ENCODE measurements at places on chromosomes 16 and 17. TPM values are rescaled to one million over a fixed set of nuclear protein-coding genes. Genes with fewer than 3 reads are reported as not detected.

The AOC3 gene
- total RNA-seq, result 2.8 TPM

The KIFC3 gene
- 52.5 TPM for total RNA-seq

The CLEC10A gene
- not detected for total RNA-seq

The SLC12A3 gene
- 0.26 TPM for total RNA-seq

The TLK2 gene
- 32.6 TPM for total RNA-seq

The PRSS27 gene
- 14.8 TPM for total RNA-seq

The KRTAP2-2 gene
- total RNA-seq, result not detected

The TRAPPC1 gene
- total RNA-seq, result 181 TPM

DNA sequence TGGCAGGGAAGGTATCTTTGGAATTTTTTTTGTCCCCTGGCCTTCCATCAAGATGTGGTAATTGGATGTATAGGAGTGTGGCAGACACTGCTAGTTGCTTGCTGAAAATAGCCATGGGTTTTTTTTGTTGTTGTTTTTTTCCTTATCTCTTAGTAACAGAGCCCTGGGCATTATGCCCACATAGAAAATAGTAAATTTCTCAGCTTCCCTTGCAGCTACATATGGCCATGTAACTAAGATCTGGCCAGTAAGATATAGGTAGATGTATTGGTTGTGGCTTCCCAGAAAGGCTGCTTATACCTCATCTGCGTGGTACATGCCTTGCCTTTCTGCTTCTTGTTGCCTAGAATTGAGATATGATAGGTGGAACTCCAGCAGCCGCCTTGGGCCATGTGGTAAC, 349.9 kb downstream of the CPPED1 start:
- H3K27ac ChIP-seq, result no peak overlapping the region
- H3K36me3 ChIP-seq, result no peaks in the 10 kb centered on the region
- DNase-seq, result no peak

DNA sequence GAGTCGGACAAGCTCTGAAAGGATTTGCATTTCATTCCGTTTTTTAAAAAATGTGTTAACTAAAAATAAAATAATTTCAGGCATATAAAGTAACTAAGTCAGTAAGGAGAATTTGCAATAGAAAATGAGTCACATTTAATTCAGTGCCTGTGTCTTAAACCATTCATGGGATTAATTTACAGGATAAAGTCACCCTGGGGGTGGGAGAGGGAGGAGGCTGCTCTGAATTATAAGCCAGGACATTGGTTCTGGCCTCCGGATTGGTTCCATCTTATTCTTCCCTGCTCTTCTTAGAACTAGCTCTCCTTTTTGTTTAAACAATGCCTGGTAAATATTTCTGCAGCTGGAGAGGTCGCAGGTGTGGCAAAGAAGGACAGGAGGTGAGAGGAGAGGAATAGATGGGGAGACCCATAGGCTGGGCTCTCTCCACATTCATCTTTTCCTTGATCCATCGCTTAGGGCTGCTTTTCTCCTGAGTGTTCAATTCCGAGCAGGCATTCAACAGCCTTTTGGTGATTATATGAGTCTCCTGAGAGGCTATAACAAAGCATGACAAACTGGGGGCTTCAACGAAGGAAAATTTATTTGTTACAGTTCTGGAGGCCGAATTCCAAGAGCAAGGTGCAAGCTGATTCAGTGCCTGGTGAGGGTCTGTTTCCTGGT, 319.2 kb downstream of the PHKB start:
- H3K27me3 ChIP-seq, result no peaks in the 10 kb centered on the region
- DNase-seq, result no peak
- H3K4me3 ChIP-seq, result no peak overlapping the region

DNA sequence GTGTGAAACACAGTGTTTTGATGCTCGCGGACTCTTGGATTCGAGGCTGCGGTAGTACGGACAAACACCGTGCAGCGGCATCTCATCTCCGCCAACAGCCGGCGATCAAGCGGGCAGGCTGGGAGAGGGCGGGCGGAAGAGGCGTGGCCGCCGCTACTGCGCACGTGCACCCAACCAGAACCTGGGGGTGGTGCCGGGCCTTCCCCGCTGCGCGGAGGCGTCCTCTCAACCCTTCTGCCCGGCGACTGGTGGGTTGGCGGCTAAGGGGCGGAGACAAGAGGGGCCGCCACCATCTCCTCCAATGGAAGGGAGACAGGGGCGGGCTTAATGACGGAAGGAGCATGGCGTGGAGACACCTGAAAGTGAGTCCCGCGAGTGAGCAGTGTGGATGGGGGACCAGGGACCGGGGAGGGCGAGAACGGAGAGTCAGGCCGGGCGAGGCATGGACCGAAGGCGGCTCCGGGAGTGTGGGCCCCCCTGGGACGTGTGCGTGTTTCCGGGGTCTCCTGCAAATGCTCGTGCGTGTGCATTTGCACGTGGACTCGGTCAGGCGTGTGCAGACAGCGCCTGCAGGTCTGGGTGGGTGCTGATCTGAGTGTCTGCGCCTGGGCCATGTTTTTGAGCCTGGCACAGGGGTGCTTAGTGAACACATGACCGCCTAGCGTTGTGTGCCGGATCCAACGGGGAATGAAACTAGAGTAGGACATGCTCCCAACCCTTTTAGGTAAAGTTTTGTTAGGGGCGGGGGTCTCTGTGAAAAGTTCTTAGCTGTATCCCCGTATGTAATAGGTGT, at the start of gene DHODH:
Gene DHODH (plus strand): TSS at position 321 of the 793 bp plus-strand sequence. CDS start 21 bp downstream, at position 342.
- no peak within 1 kb of the TSS for H3K27ac ChIP-seq
- H3K36me3 ChIP-seq, result no peaks in the 10 kb centered on the region
- DNase-seq, result peak; percentile 98

GRCh38 chr17:81148986-81149533, 16.2 kb upstream of the PVALEF start:
- peaks cover 30% of the 10 kb centered on the region for H3K27me3 ChIP-seq
- H3K4me1 ChIP-seq, result no peaks in the 10 kb centered on the region
- no peaks in the 10 kb centered on the region for H3K36me3 ChIP-seq
- H3K27ac ChIP-seq, result no peak overlapping the region
- no peak for DNase-seq
- no peak overlapping the region for H3K4me3 ChIP-seq

- no peak for DNase-seq
- H3K4me3 ChIP-seq, result no peak overlapping the region
- H3K27me3 ChIP-seq, result no peaks in the 10 kb centered on the region
- no peak overlapping the region for H3K27ac ChIP-seq
- H3K4me1 ChIP-seq, result 0 out of 2 replicates have a peak, but pooled peaks cover 4% of the 10 kb centered on the region
These were observed 48.1 kb upstream of the SIAH1 start for GRCh38 chr16:48433116-48433849.

GRCh38 chr17:61208301-61209105, 191.1 kb upstream of the TBX2 start:
- no peak overlapping the region for H3K4me3 ChIP-seq
- DNase-seq, result no peak
- no peak overlapping the region for H3K27ac ChIP-seq

DNA sequence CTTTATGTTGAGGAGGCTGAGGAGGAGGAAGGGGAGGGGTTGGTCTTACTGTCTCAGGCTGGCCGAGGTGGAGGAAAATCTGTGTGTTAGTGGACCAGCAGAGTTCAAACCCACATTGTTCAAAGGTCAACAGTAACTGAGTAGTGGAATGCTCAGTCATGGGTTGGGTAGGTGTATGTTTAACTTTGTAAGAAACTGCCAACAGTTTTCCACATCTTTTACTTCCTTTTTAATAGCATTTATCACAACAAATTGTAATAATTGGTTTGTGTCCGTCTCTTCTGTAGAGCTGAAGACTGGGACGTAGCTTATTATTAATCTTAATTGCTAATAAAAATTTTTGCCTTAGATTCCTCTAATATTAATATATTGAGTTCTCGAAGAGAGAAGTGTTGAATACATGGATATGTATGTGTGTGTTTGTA, 5.3 kb downstream of the ATP6V0A1 start:
- DNase-seq, result no peak
- peaks cover 20% of the 10 kb centered on the region for H3K4me1 ChIP-seq
- peaks cover 21% of the 10 kb centered on the region for H3K36me3 ChIP-seq
- no peaks in the 10 kb centered on the region for H3K27me3 ChIP-seq
- no peak overlapping the region for H3K27ac ChIP-seq
- H3K4me3 ChIP-seq, result no peak overlapping the region

GRCh38 chr17:49992191-49992932, 2.7 kb downstream of the DLX3 start:
- H3K27me3 ChIP-seq, result peaks cover 7% of the 10 kb centered on the region
- H3K4me3 ChIP-seq, result peak overlapping the region; percentile 63
- no peak for DNase-seq

GRCh38 chr17:39404542-39405378, 3.3 kb upstream of the FBXL20 start:
- peak overlapping the region; percentile 71 for H3K27ac ChIP-seq
- peaks cover 27% of the 10 kb centered on the region for H3K4me1 ChIP-seq
- H3K27me3 ChIP-seq, result no peaks in the 10 kb centered on the region
- H3K4me3 ChIP-seq, result no peak overlapping the region
- peaks cover 8% of the 10 kb centered on the region for H3K36me3 ChIP-seq
- peak; percentile 75 for DNase-seq

- peaks cover 26% of the 10 kb centered on the region for H3K4me1 ChIP-seq
- no peaks in the 10 kb centered on the region for H3K36me3 ChIP-seq
- H3K4me3 ChIP-seq, result no peak overlapping the region
- H3K27ac ChIP-seq, result peak overlapping the region; percentile 70
These were observed 6.5 kb upstream of the CTCF start for GRCh38 chr16:67555795-67556212.

GRCh38 chr16:85994492-85995490, 95.8 kb downstream of the IRF8 start:
- no peak overlapping the region for H3K4me3 ChIP-seq
- peaks cover 100% of the 10 kb centered on the region for H3K27me3 ChIP-seq
- H3K36me3 ChIP-seq, result no peaks in the 10 kb centered on the region
- no peak for DNase-seq

DNA sequence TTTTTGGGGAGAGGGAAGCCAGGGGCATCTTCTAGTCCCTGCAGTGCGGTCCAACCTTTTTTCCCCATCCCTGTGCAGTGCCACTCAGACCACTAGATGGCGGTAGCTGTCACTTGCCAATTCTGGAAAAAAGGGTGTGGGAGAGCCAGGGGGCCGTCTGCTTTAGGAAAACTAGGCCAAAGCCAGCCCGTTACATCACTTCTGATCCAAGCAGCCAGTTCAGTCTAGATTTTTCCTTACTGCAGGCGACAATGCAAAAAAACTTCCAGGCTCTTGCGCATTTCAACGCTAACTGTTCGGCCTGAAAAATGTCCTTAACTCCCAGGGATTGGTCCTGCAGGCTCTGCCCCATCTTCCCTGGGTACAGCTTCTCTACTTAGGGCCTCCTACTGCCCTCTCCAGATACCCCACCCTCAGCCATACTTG, 69.2 kb upstream of the CES5A start:
- no peak overlapping the region for H3K27ac ChIP-seq
- H3K27me3 ChIP-seq, result no peaks in the 10 kb centered on the region
- no peak overlapping the region for H3K4me3 ChIP-seq
- DNase-seq, result peak; percentile 49

GRCh38 chr16:81657224-81657623, 121.9 kb upstream of the PLCG2 start:
- H3K4me3 ChIP-seq, result no peak overlapping the region
- no peak overlapping the region for H3K27ac ChIP-seq
- no peaks in the 10 kb centered on the region for H3K27me3 ChIP-seq
- H3K4me1 ChIP-seq, result no peaks in the 10 kb centered on the region
- 0 out of 2 replicates have a peak, but pooled peaks cover 4% of the 10 kb centered on the region for H3K36me3 ChIP-seq

GRCh38 chr17:56499799-56500388, 93.6 kb upstream of the NOG start:
- H3K27ac ChIP-seq, result no peak overlapping the region
- H3K27me3 ChIP-seq, result no peaks in the 10 kb centered on the region

- no peak overlapping the region for H3K4me3 ChIP-seq
- no peak overlapping the region for H3K27ac ChIP-seq
- no peak for DNase-seq
These were observed 28.9 kb downstream of the TNRC6A start for GRCh38 chr16:24758373-24758772.

- no peaks in the 10 kb centered on the region for H3K27me3 ChIP-seq
- no peak overlapping the region for H3K4me3 ChIP-seq
- H3K27ac ChIP-seq, result no peak overlapping the region
- no peak for DNase-seq
- no peaks in the 10 kb centered on the region for H3K4me1 ChIP-seq
- H3K36me3 ChIP-seq, result no peaks in the 10 kb centered on the region
These were observed 29.0 kb upstream of the SLC25A19 start for GRCh38 chr17:75318211-75318610.

GRCh38 chr17:62045517-62045916, 19.6 kb downstream of the MED13 start:
- H3K36me3 ChIP-seq, result peaks cover 16% of the 10 kb centered on the region
- no peaks in the 10 kb centered on the region for H3K27me3 ChIP-seq
- H3K4me3 ChIP-seq, result no peak overlapping the region
- no peak for DNase-seq

- 0 out of 2 replicates have a peak, but pooled peaks cover 14% of the 10 kb centered on the region for H3K4me1 ChIP-seq
- peak overlapping the region; percentile 59 for H3K27ac ChIP-seq
- H3K4me3 ChIP-seq, result peak overlapping the region; percentile 67
- H3K27me3 ChIP-seq, result no peaks in the 10 kb centered on the region
- peak; percentile 46 for DNase-seq
- H3K36me3 ChIP-seq, result no peaks in the 10 kb centered on the region
These were observed 781 bp downstream of the ARHGDIA start for GRCh38 chr17:81870131-81870980.

DNA sequence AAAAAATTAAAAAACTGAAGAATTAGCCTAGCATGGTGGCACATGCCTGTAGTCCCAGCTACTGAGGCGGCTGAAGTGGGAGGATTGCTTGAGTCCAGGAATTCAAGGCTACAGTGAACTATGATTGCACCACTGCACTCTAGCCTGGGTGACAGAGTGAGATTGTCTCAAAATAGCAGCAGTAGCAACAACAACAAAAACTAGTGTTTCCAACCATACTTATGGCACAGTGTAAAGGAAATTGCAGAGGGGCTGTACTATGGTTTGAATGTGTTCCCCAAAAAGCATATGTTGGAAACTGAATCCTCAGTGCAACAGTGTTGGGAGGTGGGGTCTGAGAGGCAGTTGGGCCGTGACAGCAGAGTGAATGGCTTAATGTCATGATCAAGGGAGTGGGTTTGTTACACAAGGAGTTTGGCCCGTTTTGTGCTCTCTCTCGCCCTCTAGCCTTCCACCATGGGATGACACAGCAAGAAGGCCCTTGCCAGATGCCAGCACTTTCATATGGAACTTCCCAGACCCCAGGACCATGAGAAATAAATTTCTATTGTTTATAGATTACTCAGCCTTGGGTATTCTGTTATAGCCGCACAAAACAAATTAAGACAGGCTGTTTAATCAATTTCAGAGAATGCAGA, 70.0 kb downstream of the PGS1 start:
- DNase-seq, result no peak
- H3K27ac ChIP-seq, result no peak overlapping the region
- H3K4me3 ChIP-seq, result no peak overlapping the region
- H3K27me3 ChIP-seq, result no peaks in the 10 kb centered on the region

GRCh38 chr17:81635431-81635830, 1.5 kb downstream of the NPLOC4 start:
- H3K36me3 ChIP-seq, result no peaks in the 10 kb centered on the region
- H3K27me3 ChIP-seq, result no peaks in the 10 kb centered on the region
- H3K4me3 ChIP-seq, result peak overlapping the region; percentile 96
- H3K4me1 ChIP-seq, result peaks cover 11% of the 10 kb centered on the region

- H3K27me3 ChIP-seq, result no peaks in the 10 kb centered on the region
- H3K36me3 ChIP-seq, result no peaks in the 10 kb centered on the region
- DNase-seq, result no peak
- H3K4me3 ChIP-seq, result peak overlapping the region; percentile 81
- peaks cover 21% of the 10 kb centered on the region for H3K4me1 ChIP-seq
These were observed 2.1 kb downstream of the LGALS3BP start for GRCh38 chr17:78977681-78977943.

- no peaks in the 10 kb centered on the region for H3K36me3 ChIP-seq
- H3K27me3 ChIP-seq, result no peaks in the 10 kb centered on the region
- DNase-seq, result no peak
- no peaks in the 10 kb centered on the region for H3K4me1 ChIP-seq
- H3K4me3 ChIP-seq, result no peak overlapping the region
These were observed 43.7 kb upstream of the ERN1 start for GRCh38 chr17:64173646-64174045.

GRCh38 chr17:58344047-58344790, 7.8 kb downstream of the SUPT4H1 start:
- DNase-seq, result no peak
- H3K27ac ChIP-seq, result no peak overlapping the region
- no peaks in the 10 kb centered on the region for H3K4me1 ChIP-seq
- no peaks in the 10 kb centered on the region for H3K27me3 ChIP-seq

Data from PC-9 (cell line).